Motor neuron (in vitro differentiated cells): ENCODE measurements at places on chromosomes 7 and 10. TPM values are rescaled to one million over a fixed set of nuclear protein-coding genes. Genes with fewer than 3 reads are reported as not detected.

- ATAC-seq: no peak
Measured at GRCh38 chr7:106273009-106273668, 11.6 kb downstream of the NAMPT start.

LIPF gene
- total RNA-seq: not detected in 2 replicates

MGAM2 gene
- 0.07 and 0.15 TPM in 2 replicates for total RNA-seq

DNA sequence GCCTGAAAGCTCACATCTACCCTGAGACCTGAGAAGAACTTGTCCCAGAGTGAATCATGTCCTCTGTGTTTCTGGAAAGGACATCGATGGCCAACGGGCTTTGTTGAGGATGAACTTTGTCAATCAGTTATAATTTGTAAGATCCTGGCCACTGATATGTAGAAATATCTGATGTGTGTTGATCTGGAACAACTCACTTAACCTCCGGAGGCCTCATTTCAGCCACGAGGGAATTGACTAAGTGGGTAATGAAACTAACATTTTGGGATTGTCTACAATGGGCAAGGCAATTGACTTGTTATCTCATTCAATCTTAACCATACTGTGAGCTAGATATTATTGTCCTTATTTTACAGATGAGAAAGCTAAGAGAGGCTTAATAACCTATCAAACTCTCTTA lies 468.1 kb upstream of the NRP1 start:
- no peak for ATAC-seq

PIP gene
- total RNA-seq: not detected in 2 replicates

- ATAC-seq: no peak
Measured at GRCh38 chr10:102261842-102262241, 16.5 kb downstream of the GBF1 start.

- ATAC-seq: no peak
Measured at GRCh38 chr10:100779329-100779728, 33.9 kb downstream of the PAX2 start.

LRGUK gene
- total RNA-seq: 1.6 and 2.5 TPM in 2 replicates

PLXNA4 gene
- total RNA-seq: 1.6 and 1.9 TPM in 2 replicates

- ATAC-seq: peak; percentile 67
Measured at GRCh38 chr10:76902949-76903348, 734.7 kb downstream of the KCNMA1 start.

DNA sequence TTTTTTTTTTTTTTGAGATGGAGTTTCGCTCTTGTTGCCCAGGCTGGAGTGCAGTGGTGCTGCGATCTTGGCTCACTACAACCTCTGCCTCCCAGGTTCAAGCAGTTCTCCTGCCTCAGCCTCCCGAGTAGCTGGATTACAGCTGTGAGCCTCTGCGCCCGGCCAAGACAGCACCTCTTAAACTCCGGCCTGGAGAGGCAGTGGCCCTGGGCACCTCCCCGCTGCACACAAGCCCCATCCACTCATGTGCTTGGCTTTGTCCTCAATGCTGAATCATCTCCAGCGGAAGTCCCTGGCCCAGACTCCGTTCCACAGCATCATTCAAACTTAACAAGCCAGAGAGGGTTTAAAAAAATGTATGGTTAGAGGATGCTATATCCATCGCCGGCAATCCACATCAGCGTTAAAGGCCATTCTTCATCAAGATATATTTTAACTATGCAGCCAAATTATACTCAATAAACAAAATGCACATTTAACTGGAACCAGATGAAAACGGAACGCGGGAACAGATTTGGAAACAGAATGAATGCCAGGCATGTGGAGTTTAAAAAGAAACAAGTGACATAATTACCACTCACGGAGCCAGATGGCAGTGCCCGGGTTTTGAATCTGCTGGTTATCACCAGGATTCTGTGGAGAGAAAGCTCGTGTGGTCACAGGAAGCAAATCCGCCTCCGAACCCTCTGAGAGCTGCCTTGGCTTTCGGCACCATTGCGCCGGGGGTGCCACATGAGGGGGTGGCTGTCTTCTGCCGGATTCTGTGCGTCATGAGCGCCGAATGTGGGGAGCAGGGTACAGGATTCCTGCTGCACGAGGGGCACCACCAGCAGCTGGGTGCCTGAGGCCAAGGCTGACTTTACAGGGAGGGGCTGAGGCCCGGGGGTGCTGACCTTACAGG lies 45.6 kb upstream of the CFAP46 start:
- peak; percentile 96 for ATAC-seq

ITIH2 gene
- total RNA-seq: 0.13 and 0.15 TPM in 2 replicates

FAM180A gene
- total RNA-seq: 0.16 and 0.38 TPM in 2 replicates

CD36 gene
- total RNA-seq: 1.2 and 1.3 TPM in 2 replicates

- ATAC-seq: no peak
Measured at GRCh38 chr10:121617176-121617575, 18.9 kb upstream of the FGFR2 start.

GRCh38 chr7:132656341-132656740 lies 80.1 kb upstream of the PLXNA4 start:
- no peak for ATAC-seq

DNA sequence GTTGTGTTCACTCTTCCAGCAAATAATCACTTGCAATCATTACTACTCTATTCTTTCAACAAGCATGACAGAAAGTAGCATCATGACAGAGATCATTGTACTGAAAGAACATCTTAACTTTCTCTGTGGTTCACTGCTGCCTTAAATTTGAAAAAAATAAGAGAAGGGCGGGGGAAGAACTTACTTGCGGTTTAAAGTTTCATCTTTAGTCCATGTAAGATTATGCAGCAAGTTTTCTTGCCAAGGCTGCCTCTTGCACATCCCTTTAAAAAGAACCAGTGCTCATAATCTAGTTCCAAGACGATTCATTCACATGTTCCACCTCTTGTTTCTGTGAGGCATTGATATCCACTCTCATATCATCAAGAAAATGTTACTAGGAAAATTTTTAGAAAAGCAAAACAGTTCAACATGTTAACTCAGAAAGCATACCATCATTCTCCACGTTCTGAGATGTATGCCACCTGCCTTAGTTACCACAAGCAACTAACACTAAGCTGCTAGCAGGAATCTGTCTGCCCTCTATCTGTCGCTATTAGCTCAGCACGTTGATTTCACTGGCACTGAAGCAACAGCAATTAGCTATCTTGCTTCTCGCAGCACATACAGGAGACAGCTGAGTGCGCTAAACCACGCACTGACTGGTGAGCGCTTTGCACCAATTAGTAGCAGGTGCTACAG lies at the start of gene PCDH15:
Gene PCDH15, minus strand, starts transcription at position 491 of the 681 bp plus-strand sequence. CDS start 136,969 bp downstream, outside the sequence.
- ATAC-seq: peak; percentile 62

DNA sequence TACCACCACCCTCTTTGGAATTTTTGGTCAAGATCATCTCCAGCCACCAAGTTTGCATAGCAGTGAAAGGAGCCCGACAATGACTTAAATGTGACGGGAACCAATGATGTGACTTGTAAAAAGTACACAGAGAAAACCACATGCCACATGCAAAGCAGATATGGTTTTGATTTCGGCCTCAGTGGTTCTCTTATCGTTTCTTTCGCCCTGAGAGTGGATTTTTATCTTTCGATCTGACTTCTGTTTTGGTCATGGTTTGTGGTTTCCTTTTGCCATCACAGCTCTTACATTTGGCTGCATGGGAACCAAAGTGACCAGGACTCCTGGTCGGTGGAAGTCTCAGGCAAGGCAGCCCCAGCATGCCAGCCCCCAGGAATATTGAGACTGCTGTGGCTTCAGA lies 31.5 kb downstream of the TCF7L2 start:
- no peak for ATAC-seq

DNA sequence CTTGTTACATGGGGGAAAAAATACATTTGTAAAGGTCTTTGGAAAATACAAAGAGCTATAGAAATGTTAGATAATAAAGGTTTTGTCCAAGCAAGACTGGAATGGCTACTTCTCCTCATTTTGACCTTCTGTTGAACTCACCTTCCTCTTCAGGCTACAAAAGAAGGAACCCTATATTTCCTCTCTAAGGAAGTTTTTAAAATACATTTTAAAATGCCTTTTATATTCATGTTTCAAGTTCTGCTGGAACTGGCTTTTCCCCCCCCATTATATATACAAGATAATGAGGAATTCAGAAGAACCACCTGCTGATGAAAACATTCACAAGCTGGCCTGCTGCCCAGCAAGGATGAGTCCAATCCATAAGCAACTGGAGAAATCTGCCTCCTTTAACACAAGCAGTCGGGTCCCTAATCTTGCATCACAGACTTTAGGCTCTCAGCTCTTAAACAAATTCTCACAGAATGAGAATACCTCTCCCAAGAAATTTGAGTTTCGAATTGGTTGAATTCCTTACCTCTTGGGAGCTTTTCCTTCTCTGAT lies 44.6 kb downstream of the MTERF1 start:
- no peak for ATAC-seq

DNA sequence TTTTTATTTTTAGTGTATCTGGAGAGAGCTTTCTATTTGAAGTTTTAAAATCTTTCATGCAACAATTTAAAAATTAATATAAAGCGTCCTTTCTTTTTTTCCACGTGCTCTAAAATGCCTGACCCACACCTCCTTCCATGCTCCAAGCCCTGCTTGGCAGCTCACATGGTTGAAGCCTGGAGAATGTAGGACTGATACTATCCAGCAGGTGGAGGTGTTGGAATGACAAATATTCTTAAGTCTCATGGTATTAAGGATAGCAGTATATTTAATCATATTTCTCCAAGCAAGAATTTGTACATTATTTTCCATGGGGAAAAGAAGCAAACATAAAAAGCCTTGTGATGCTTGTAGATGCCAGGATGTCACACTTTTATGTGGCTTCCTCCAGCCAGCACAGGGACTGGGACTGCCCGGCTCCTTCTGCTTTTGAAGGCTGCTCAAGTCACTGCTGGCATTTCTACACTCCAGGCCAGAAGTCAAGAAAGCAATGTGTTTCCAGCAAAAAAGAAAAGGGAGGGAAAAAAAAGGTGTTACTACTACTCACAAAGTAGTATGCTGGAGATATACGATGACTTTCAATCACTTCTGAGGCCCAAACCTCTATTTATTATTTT lies 49.7 kb downstream of the BZW2 start:
- ATAC-seq: peak; percentile 81

- no peak for ATAC-seq
Measured at GRCh38 chr7:148045521-148045920, 545.0 kb upstream of the C7orf33 start.

- no peak for ATAC-seq
Measured at GRCh38 chr10:84012831-84013458, 126.4 kb upstream of the GHITM start.

- ATAC-seq: no peak
Measured at GRCh38 chr7:45035893-45036292, 35.9 kb downstream of the CCM2 start.

GRCh38 chr7:54664235-54665228 lies 94.5 kb downstream of the SEC61G start:
- peak; percentile 96 for ATAC-seq

GRCh38 chr7:78170815-78171214 lies 372.2 kb downstream of the PHTF2 start:
- ATAC-seq: no peak

DNA sequence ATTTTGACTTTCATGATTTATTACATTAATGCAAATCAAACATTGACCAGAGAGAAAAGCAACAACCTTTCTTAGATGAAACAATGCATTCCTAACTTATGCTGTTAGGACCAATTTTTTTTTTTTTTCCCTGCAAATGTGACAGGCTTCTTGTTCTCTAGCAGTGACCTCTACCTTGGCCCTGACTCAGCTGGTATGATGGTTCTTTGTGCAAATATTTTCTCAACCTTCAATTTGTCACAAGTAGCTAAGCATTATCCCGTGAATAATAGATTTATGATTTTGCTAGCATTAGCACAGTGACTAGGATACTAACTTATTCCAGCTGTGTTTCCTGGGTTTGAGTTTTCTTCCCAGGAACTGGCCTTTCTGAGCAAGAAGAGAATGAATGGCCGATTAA lies 64.9 kb downstream of the PPP1R9A start:
- no peak for ATAC-seq

KIN gene
- total RNA-seq: 12.0 and 12.4 TPM in 2 replicates

- ATAC-seq: no peak
Measured at GRCh38 chr7:79598351-79598750, 144.9 kb upstream of the MAGI2 start.

DNA sequence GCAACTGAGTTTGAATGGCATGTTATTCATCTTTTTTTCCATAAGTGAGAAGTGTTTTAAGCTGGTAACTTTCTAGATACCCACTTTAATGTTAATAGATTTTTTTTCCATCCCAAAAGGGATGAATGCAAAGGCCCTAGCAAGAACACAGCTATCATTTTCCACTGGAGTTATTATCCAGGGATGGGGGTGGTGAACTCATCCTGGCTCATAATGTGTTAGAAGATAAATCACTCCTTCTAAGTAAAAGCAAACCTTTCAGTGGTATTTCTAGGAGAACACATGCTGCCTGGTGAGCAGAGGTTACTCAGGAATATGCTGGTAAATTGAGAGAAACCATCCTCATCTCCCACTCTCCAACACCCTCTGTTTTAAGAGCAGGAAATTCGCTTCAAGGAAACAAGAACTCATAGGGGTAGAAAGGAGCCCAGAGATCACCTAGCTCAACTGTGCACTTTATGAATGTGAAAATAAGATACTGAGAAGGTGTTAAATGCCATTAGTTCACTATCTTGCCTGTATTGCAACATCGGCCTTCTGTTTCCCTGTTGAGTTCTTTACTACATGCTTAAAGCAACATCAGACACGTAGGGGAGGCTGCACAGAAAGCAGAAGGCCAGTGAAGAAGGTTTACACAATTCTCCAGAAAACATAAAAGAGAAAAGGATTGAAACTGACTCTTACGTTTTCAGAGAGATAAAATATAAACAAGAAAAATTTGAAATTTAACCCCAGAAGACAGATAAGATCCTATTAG lies 264.0 kb upstream of the PRKCQ start:
- peak; percentile 52 for ATAC-seq

DNA sequence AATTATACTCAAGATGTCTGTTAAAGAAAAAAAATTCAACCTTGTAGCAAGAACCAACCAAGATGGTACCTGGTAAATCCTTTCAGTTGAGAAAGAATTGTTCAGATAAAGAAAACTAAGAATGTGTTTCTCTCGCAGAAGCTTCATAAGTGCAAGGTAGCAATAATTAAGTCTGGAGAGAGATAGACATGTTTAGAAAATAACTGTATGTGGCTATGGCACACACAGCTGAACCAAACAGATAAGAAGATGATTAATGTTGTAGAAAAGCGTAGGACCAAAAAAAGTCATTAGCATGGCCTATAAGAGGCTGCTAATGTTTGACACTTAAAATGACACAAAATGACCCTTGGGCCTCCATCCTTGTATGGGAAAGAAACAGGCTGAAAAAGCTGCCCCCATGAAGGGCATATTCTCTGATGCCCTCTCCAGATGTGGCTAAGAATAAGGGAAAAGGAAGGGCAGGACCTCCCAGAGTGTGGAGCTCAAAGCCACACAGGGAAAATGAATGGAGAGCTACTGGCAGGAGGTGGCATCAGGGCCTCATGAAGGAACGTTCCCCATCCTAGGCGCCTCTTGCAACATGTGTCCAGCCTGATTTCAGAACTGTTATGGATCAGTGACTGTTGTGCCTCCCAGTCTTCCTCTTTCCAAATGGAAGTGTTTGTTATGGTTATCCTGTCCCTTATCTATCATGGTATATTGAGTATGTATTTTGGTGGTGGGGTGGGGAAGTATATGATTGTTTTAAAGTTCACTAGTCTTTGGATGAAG lies 30.7 kb downstream of the TLL2 start:
- no peak for ATAC-seq

ACTL6B gene
- 45.8 and 49.0 TPM in 2 replicates for total RNA-seq
